ENCODE measurements at places on chromosomes 16 and 17. TPM values are rescaled to one million over a fixed set of nuclear protein-coding genes. Genes with fewer than 3 reads are reported as not detected.

The TEX19 gene
- not detected for total RNA-seq

GRCh38 chr17:18191967-18192366 is 8.3 kb downstream of the ALKBH5 start:
- peak overlapping the region; percentile 99 for H3K27ac ChIP-seq
- peaks cover 51% of the 10 kb centered on the region for H3K4me1 ChIP-seq
- no peak overlapping the region for H3K4me3 ChIP-seq
- H3K36me3 ChIP-seq, result peaks cover 44% of the 10 kb centered on the region
- H3K27me3 ChIP-seq, result no peaks in the 10 kb centered on the region

The RCVRN gene
- not detected for total RNA-seq

The RNF227 gene
- 17.3 TPM for total RNA-seq

DNA sequence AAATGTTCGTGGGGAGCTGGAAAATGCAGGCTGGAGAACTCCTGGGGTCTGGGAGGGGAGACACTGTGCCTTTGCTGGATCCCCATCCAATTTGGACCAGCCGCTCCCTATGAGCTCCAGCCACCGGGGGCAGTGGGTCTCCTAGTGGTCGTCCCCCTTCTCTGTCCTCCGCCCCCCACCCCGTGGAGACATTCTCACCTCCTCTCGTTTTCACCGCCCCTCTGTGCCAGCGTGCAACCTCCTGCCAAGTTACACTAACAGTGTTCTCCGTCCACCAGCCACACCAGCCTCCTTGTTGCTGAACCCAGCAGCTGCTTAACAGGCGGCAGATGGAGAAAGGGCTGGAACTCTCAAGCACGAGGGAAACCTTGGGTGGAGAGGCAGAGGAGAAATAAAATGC is 67.4 kb upstream of the SOX9 start:
- no peak overlapping the region for H3K4me3 ChIP-seq
- no peaks in the 10 kb centered on the region for H3K27me3 ChIP-seq
- H3K27ac ChIP-seq, result no peak overlapping the region
- no peaks in the 10 kb centered on the region for H3K36me3 ChIP-seq
- no peak for DNase-seq
- no peaks in the 10 kb centered on the region for H3K4me1 ChIP-seq

- H3K36me3 ChIP-seq, result no peaks in the 10 kb centered on the region
- H3K27ac ChIP-seq, result no peak overlapping the region
- no peaks in the 10 kb centered on the region for H3K4me1 ChIP-seq
- DNase-seq, result no peak
- H3K27me3 ChIP-seq, result no peaks in the 10 kb centered on the region
- no peak overlapping the region for H3K4me3 ChIP-seq
These were observed 5.3 kb upstream of the HSF5 start for GRCh38 chr17:58493506-58493905.

DNA sequence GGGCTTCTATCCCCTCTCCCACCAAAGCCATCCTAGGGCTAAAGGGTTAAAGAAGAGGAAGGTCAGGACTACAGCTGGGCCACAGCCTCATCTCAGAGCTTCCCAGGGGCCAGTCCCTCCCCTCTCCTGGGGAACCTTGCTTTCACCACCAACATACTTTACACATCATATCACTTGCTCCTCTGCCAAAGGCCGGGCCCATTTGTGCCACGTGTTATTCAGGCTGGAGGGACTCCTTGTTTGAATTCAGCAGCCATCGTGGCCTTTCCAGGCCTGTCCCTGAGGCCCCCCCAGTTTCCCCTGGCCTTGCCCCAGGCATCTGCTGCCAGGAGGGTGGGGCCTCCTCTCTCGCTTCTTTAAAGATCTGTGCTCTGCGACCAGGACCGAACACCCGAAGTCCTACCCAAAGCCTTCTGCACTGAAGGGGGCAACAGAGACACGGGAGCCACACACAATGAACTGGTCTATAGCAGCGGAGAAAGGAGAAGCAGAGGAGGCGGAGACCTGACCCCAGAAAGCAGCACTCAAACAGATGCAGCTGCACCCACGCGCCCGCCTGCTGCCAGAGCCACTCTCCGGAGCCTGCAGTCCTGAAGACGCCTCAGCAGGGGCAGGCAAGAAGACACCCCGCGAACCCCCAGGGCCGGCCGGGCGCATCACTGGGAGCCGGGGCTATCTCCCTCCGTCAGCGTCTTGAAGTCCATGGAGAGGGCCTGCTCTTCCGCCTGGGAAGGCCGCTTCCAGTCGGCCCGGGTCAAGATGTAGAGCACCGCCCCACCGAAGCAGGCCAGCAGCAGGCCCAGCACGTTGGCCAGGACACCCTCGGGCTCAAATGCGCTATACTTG is 12.1 kb downstream of the CYB561 start:
- peak; percentile 89 for DNase-seq
- H3K4me1 ChIP-seq, result peaks cover 49% of the 10 kb centered on the region
- H3K27me3 ChIP-seq, result no peaks in the 10 kb centered on the region
- H3K4me3 ChIP-seq, result no peak overlapping the region
- H3K27ac ChIP-seq, result no peak overlapping the region

The MYO15A gene
- 0.84 TPM for total RNA-seq

The OR1A1 gene
- total RNA-seq, result not detected

- H3K27me3 ChIP-seq, result no peaks in the 10 kb centered on the region
- DNase-seq, result no peak
- H3K36me3 ChIP-seq, result no peaks in the 10 kb centered on the region
These were observed 62.1 kb downstream of the GPRC5B start for GRCh38 chr16:19822533-19822932.

DNA sequence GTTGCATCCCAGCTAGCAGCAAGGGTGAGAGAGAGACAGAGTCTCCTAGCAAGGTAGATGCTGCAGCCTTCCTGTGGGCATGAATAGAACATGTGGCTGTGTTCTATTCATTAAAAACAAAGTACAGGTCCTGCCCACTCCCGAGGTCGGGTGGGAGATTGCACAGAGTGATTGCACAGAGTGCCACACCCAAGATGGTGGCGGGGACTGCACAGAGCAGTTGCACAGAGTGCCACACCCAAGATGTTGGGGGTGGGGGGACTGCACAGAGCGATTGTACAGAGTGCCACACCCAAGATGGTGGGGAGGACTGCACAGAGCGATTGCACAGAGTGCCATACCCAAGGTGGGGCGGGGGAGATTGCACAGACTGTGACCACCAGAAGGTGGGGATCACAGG is 410.8 kb upstream of the EEF2KMT start:
- H3K27ac ChIP-seq, result no peak overlapping the region
- no peaks in the 10 kb centered on the region for H3K36me3 ChIP-seq
- DNase-seq, result no peak
- H3K27me3 ChIP-seq, result no peaks in the 10 kb centered on the region

GRCh38 chr16:7200320-7200719 is 132.3 kb upstream of the RBFOX1 start:
- DNase-seq, result no peak
- no peaks in the 10 kb centered on the region for H3K36me3 ChIP-seq
- no peak overlapping the region for H3K27ac ChIP-seq

GRCh38 chr17:51702963-51703360 is 442.6 kb downstream of the UTP18 start:
- H3K36me3 ChIP-seq, result no peaks in the 10 kb centered on the region
- no peak for DNase-seq
- H3K27me3 ChIP-seq, result no peaks in the 10 kb centered on the region

The ACSF3 gene
- 47.6 TPM for total RNA-seq

DNA sequence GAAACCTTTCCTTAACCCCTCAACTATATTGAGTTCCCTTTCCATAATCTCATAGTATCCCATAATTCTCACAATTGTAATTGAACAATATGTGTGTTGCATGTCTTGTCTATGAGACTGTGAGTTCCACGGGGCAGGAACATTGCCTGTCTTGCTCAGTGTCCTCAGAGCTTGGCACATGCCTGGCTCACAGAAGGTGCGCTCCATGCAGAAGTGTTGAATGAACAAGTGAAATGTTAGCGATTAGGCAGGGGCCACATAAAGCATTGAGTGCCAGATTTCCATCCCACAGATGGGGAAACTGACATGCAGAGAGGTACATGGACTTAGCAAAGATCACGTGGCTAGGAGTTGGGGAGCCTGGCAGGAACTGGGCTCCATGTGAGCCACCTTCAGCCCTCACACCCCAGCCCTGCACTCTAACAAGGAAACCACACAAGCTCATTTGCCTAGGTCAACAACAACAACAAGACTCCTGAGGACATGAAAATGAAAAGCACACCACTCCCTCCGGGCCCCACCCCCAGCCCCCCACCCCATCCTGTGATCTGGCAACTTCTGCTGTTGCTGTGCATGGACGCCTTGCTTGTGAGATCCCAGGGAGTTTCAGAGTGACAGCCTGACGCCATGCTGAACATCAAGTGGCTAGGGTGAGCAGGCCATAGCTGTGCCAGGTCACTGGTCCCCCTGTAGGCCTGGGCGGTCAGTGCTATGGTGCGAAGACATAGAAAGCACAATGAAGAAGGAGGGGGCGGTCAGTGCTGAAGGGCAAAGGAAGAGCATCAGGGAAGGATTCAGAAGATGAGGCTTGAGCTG is 5.0 kb downstream of the PIK3R5 start:
- H3K4me1 ChIP-seq, result no peaks in the 10 kb centered on the region
- no peak overlapping the region for H3K4me3 ChIP-seq
- H3K36me3 ChIP-seq, result no peaks in the 10 kb centered on the region
- no peak overlapping the region for H3K27ac ChIP-seq
- H3K27me3 ChIP-seq, result peaks cover 7% of the 10 kb centered on the region
